ENCODE measurements at places on chromosomes 5 and 9.
A peak's percentile ranks its signal among the peaks of the same experiment; 100 is the strongest.

GRCh38 chr5:109788596-109788995 is 98.9 kb downstream of the MAN2A1 start:
- no peak for DNase-seq

DNA sequence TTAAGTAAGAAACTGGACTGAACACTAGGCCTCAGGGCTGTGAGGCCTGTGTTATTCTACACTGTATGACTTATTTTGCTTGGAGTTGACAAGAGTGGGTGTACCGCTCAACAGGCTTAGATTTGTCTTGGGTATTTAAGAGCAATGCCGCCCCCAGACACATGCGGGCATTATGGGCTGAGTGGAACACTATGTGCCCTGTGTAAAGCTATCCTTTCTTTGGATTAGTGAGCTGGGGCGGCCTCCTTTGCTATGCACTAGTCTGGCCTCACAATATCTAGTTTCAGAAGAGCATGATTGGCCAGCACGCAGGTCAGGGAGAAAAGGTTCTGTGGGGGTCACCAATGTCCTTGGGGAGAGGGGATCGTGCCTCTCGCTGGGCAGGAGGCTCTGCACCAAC is 206.3 kb upstream of the GDNF start:
- DNase-seq = no peak

DNA sequence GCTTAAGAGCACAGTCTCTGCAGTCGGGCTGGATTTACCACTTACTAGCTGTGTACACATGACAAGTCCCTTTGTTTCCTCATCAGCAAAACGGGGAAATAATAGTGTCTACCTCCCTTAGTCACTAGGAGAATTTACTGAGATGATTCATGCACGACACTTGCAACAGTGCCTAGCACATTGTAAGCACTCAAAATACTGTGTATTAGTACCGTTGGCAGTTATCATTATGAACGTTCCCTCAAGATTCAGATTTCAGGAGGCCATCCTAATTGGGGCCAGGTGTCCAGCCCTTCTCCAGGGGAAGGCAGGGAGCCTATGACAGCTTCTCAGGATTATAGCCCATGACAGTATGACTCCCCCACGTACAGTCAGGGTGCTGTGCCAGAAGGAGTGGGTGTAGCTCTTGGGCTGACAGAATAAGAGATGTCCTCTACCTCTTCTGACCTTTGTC is 164.3 kb downstream of the DOCK2 start:
- no peak for DNase-seq

- no peak for DNase-seq
Measured at GRCh38 chr9:128712451-128713410, 10.4 kb downstream of the PKN3 start.

GRCh38 chr9:132175431-132175830 is 13.6 kb downstream of the NTNG2 start:
- DNase-seq = no peak

GRCh38 chr5:139164020-139164419 is 34.1 kb downstream of the SIL1 start:
- no peak for DNase-seq

GRCh38 chr5:154296525-154297159 is 106.1 kb downstream of the GALNT10 start:
- DNase-seq = no peak

GRCh38 chr5:95887977-95888376 is 65.5 kb upstream of the GLRX start:
- no peak for DNase-seq

DNA sequence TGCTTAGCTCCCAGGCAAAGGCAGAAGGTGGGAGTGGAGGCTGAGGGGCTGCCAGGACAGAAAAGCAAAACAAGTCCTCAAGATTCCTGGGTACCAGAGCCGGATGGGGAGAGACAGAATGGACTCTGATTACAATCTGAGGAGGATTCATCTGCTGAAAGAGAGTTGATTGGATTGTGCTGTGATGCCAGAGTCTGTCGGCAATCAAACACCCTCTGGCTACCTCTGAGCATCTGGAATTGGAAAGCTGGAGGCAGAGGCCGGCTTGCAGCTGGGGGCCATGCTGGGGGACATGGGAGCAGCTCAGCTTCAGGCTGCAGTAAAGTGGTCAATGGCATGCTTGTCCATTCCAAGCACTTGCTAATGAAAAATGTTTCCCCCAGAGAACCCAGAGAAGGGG is 59.3 kb downstream of the ASTN2 start:
- DNase-seq = no peak

DNA sequence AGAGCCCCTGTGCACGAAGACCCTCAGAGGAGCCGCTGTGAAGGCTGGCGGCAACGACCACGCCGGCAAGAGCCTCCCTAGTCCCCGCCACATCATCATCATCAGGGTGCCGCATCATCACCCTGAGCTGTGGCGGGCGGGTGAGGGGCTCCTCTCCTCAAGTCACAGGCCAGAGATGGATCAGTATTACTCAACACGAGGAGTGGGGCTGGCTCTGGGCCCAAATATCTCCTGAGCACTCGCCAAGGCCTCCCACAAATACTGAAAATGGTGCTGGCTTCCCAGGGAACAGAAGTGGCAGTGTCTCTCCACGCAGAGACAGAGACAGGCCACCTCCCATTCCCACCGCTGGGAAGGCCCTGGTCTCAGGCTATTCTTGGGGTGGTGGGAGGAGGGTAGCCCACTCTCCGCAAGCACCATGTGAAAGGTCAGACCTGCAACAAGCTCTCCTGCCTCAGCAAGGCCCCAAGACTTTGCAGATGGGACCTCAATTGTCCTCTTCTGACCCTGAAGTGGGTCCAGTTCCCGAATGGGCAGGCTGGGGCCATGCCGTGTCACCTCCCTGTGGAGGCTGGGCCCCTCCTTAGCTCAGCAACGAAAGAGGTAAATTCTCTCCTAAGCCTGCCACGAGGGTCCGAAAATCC is 39.3 kb upstream of the ZNF354A start:
- peak; percentile 87 for DNase-seq

DNA sequence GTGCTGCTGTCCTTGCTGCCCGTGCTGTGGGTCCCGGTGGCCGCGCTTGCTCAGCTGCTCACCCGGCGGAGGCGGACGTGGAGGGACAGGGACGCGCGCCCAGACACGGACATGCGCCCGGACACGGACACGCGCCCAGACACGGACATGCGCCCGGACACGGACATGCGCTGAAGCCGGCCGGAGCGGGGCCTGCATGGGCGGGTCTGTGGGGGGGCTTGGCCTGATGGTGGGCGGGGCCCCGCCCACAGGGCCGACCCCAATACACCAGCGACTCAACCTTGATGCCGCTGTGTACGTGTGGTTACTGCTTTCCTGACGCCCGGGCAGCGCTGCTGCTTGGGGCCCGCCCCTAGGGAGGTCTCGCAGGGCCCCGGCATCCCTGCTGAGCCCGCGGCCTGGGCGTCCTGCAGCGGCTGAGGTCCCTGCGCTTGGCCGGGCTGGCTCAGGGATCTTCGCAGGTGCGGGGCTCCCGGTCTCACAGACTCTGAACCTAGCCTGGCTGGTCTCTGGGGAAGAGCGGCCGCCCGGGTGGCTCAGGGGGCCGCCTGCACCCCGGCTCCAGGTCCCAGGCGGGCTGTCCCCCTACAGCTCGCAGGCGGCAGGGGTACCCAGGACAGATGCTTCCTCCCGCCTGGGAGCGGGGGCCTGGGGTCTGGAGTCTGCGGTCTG is 20.9 kb downstream of the SLC6A18 start:
- no peak for DNase-seq

GRCh38 chr9:99515895-99516656 is 294.0 kb downstream of the SEC61B start:
- no peak for DNase-seq

DNA sequence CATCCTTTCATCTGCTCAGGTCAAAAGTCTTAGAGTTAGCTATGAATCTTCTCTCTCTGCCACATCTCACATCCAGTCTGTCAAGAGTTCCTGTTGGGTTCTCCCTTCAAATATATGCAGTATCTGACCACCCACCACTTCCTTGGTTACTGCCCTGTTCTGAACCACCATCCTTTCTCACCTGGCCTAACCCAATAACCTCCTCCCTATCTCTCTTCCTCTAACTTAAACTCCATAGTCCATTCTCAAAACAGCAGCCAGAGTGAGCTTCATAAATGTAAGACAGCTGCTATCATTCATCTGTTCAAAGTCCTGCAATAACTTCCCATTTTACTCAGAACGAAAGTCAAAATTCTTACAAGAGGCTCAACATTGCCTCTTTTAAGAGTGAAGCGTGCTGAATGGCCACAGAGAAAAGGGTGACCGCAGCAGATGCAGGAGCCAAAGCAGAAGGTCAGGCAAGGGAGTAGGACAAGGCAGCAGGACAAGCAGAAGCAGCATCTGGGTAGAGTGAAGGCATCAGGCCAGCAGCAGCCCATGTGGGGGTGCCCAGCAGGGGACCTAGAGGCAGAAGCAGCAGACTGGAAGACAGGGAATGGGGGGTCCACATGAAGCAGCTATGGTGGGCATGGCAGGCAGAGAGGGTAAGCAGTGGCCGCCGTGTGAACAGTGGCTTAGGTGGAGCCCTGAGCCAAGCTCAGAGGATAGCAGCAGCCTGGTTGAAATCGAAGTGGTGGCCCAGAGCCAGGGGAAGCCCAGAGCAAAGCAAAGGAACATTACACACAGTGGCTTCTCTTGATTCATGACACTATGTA is 39.3 kb upstream of the CDC42SE2 start:
- no peak for DNase-seq
